ENCODE measurements at places on chromosomes 12 and 14. TPM values are rescaled to one million over a fixed set of nuclear protein-coding genes. Genes with fewer than 3 reads are reported as not detected.

CELA1 gene
- total RNA-seq = not detected

ABCC9 gene
- 123 TPM for total RNA-seq

NAA30 gene
- total RNA-seq = 23.7 TPM

SPIC gene
- total RNA-seq = not detected

BCL2L2 gene
- total RNA-seq = 19.1 TPM

- no peak for DNase-seq
Measured at GRCh38 chr12:68910128-68910527, 22.8 kb downstream of the CPM start.

DNA sequence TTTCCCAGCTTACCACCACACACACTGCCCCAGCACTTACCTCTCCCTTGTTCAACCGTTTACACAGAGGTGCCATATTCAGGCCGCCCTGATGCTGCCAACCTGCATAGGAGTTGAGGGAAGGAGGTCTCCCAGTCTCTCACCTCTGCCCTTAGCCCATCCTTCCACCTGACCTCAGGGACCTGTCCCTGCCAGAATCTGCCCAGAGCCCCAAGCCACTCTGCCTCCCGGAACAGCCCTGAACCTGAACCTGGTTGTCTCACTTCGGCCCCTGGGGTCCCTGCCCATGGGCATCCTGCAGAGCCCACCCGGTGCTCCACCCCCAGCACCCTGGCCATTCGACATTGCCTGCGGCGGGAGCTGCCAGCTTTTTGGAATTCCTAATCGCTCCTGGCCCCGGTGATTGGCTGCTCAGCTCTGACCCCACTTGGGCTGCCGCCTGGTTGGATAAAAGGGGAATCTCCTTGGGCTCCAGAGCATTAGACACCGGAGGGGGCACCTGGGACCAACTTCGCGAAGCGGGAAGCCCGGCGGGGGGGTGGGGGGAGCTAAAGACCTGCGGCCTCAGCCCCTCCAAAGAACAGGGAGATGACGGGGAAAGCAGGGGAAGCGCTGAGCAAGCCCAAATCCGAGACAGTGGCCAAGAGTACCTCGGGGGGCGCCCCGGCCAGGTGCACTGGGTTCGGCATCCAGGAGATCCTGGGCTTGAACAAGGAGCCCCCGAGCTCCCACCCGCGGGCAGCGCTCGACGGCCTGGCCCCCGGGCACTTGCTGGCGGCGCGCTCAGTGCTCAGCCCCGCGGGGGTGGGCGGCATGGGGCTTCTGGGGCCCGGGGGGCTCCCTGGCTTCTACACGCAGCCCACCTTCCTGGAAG, at the start of gene VSX2:
VSX2 (plus strand) TSS at position 476 of the 874 bp plus-strand sequence; CDS start at position 589, 113 bp downstream.
- no peak for DNase-seq

- DNase-seq = no peak
Measured at GRCh38 chr12:8123124-8123912, at the start of gene CLEC4A. Gene CLEC4A, plus strand, starts transcription at chr12:8123617. Its CDS starts 262 bp downstream, at chr12:8123879.

DNA sequence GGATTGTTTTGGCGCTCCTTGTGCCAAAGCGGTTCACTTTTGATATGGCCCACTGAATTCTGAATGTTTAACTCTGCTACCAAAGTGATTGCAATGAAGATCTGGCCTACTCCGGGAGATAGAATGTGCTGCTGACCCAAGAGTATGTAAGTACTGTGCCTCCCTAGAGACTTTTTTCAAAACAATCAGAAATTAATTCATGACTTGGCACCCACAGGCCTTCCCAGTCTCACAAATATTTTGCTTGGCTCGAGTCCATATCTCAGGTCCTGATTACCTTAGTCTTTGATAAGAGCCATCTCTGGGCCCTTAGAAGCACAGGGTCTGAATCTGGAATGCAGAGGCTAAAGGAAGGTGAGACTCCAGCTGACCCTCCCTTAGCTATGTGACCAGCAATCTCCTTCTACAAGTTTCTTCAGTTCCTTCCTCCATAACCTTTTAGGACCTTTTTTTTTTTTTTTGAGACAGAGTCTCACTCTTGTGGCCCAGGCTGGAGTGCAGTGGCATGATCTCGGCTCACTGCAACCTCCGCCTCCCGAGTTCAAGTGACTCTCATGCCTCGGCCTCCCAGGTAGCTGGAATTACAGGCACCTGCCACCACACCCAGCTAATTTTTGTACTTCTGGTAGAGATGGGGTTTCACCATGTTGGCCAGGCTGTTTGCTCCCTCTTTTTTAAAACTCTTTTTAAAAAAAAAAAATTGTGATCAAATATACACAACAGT, 49.5 kb upstream of the METAP2 start:
- DNase-seq = no peak

- DNase-seq = no peak
Measured at GRCh38 chr14:91470216-91470615, 39.9 kb downstream of the PPP4R3A start.

DNA sequence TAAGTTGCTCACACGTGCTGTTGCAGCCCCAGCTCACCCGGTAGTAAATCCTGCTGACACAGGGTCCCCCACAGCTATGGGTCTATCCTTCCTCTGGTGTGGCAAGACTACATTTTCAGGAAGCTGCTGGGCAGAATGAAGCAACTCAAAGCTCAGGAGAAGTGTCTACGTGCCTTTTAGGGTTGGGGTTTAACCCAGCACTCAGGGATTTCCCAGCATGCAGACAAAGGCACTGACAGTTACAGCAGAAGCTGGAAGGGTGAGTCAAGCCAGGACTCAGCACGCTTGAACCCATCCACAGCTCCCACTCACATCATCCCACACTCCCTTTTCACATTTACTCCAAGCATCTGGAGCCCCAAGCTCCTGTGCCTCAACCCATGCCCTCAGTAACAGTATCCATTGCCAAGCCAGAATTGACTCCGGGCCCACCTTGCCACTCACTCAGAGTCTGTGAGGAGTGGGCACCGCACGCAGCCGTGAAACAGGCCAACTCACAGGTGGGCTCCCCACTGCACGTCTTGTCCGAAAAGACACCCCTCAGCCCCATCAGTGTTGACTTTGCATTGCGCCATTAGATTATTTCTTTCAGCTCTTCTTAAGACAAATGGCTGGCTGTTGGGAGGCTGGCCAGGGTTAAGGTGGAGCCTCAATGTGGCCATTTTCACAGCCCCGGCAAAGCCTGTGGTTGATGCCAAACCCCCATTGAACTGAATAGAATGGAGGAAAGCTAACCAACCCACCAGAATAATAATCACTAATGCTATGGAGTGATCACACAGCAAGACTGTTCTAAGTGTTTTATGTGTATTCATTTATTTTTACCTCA, 59.6 kb downstream of the ZFP36L1 start:
- no peak for DNase-seq

GRCh38 chr12:52224151-52224550, 8.9 kb upstream of the KRT7 start:
- DNase-seq = no peak

DNA sequence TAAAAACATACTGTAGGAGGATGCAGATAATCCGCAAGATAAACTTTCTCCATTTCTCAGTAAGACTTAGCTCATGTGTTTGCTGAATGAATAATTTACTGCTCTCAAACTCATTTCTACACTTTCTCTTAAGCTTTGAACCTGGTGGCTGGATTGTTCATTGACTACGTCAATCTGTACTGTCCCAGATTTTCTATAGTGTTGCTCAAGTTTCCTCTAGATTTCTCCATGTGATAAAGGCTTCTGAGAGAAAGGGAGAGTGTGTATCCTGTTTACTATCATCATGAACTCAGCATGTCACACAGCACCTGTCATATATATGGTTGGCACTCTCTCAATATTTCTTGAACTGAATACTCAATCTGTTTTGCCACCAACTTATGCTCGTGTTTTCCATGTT, 518.0 kb upstream of the TBX3 start:
- DNase-seq = no peak

DNA sequence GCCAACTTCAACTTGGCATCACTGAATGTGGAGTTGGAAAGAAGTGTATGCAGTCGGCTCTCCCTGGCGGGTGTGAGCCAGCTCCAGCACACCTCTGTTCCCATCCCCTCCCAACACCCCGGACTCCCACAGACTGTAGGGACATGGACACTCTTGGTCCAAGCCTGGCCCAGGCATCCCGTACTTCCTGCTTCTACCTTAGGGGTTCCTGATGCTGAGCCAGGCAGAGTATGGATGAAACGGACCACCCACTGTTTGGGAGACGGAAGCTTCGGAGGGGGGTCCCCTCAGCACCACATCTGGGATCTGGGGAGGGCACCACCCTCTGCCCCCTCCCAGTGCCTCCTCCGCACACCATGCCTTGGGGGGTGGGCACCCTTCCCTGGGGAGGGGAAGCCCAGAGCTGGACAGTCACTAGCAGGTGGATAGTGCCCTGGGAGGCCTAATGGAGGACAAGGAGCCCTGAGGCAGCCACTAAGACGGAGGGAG, 62.0 kb downstream of the LGMN start:
- no peak for DNase-seq

DNA sequence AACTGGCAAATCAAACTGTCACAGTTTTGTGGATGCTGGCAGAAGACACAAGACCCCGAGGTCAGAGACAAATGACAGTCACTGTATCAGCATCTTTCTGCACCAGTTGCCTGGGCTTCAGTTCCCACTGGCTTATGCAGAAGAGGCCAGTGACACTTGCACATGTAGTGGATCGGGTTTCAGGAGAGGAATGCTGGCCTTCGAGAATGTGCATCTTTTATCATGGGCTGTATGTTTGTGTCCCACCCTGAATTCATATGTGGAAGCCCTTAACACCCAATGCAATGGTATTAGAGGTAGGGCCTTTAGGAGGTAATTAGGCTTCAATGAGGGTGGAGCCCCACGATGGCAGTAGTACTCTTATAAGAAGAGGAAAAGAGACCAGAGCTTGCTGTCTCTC, 150.9 kb downstream of the SLC15A4 start:
- DNase-seq = no peak

- DNase-seq = no peak
Measured at GRCh38 chr12:120579179-120579578, 2.0 kb downstream of the POP5 start.

DNA sequence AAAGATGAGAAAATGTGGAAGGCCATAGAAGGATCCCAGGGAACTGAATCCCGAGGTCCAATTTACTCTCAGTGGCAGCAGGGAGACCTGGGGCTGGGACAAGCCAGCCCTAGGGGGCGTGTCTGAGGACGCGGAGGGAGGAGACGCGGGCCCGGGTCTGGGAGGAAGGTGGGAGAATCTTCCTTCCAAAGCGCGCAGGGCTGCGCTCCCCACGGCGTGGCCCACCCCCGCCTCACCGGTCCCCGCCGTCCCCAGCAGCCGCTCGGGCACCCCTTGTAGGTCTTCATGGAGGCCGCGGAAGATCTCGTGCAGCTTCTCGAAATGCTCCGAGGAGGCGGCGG, 323 bp downstream of the VTI1B start:
- peak; percentile 81 for DNase-seq

DNA sequence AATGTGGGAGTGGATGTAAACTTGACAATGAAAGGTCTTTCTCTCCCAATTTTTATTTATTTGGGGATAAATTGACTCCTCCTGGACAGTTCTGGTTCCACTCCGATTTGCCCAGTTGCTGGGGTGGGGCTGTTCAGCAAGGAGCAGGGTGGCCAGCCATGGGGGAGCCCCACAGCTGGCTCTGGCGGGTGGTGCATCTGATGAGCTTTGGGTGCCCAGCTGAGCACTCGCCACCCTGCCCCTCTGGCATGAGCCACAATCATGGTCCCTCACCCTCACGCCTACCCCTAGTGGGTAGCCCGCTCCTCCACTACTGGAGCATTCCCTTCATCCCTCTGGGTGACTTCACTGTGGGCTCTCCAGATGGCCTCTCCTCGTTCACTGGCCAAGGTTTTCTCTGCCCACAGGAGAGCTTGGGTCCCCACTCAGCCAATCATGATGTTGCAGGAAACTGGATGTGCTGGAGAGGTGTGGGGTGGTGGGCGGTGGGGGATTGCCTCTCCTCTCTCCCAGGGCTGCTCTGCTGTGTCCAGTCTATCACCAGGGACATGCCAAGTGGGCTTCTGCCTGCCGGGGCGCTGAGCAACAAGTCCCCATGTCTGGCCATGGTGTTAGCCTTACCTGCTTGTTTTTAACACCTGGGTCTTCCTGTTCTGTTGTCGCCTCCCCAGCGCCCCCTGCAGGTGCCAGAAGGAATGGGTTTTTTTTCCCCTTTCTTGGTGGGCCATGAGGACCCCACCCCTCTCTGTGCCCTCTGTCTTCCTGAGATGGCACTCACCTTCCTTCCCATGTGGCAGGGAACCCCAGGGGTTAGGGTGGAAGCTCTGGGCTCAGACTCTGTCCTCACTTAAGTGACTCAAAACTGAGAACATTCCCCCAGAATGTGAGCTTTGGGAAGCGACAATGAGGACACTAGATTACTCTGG, 3.4 kb downstream of the CYP46A1 start:
- no peak for DNase-seq

GRCh38 chr12:89264837-89265236, 87.5 kb downstream of the DUSP6 start:
- DNase-seq = no peak

GRCh38 chr12:130555221-130555620, 160.9 kb downstream of the RIMBP2 start:
- DNase-seq = no peak

DNA sequence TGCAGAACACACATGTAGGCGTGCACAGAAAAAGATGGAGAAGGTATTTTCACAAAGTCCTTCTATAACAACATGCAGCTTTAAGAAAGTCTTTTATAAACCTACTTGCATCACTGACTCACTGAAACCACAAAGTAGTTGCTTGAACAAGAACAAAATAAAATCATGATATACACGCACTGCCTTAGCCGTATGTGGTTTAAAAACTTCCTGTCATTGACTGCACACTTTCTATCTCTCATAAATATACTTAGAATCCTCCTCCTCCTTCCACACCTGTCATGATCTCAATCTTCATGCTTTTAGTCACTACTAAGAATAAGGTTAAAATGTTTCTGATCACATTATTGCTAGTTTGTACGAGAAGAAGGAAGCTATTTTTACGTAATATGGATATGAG, 31.8 kb upstream of the RAD51AP1 start:
- DNase-seq = no peak

GRCh38 chr12:48247181-48247966, 44.3 kb upstream of the OR10AD1 start:
- no peak for DNase-seq

DNA sequence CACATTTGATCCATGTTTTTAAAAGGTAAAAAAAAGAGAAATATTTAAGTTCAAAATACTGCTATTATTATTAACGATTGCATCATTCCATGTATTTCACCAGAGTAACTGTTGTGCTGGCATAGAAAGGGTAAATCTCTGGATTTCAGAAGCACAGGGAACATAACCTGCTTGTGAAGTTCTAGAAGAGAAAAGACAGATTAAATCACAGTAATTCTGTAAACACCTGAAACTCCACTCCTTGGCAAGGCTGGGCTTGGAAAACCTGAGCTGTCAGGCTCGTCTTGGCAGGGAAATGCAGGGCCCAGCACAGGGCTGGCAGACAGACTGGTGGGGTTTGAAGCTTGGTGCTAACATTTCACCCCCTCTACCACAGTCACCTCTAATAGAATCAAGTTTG, 35.1 kb downstream of the SVOP start:
- DNase-seq = no peak

GRCh38 chr12:76024942-76025600, 6.5 kb downstream of the PHLDA1 start:
- no peak for DNase-seq
